Hippocampal formation (tissue), 2 donors: ENCODE measurements at places on chromosomes 16 and 17.

DNA sequence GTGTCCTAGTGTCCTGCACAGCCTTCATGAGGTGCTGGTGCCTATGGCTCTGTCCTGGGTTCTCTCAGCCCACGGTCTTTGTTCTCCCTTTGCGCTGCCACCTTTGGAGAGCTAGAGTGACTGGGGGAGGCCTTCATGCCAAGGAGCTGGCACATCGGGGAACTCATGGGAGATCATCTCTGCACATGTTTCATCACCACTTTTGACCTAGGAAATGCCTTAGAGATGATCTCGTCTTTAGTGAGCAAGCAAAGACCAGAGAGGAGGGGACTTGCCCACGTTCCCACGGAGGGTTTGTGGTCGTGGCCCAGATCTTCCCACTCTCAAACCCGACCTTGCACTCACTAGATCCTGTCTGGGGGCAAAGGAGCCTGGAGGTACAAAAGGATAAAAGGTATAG lies 23.5 kb downstream of the TBX4 start:
- DNase-seq, result no peak

DNA sequence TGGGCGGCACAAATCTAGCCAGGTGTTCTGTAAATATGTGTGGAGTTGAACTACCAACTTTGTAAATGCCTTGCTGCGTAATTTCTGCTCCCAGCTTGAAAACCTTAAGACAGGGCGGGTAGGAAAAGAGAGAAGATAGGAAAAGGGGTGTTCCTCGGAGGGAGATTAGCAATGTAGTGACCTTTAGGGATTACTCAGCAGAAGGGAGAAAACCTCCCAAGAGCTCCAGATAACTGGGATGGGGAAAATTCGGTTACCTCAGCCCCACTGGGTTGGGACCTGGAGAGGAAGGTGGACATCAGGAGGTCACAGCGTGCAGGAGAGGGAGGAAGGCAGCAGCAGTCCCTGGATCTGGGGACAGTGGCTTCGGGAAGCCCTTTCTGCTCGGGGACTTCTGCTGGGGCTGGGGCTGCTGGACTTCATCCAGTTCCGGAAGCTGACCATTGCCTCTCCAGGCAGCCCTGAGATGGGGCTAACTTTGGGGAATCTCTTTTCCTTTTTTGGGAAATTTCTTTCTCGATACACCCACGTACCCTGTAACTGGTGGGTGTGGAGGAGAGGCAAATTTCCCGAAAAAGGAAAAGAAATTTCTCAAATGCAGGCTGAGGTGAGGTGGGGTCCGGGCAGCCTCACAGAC lies 39.2 kb downstream of the MPRIP start:
- no peak for DNase-seq

DNA sequence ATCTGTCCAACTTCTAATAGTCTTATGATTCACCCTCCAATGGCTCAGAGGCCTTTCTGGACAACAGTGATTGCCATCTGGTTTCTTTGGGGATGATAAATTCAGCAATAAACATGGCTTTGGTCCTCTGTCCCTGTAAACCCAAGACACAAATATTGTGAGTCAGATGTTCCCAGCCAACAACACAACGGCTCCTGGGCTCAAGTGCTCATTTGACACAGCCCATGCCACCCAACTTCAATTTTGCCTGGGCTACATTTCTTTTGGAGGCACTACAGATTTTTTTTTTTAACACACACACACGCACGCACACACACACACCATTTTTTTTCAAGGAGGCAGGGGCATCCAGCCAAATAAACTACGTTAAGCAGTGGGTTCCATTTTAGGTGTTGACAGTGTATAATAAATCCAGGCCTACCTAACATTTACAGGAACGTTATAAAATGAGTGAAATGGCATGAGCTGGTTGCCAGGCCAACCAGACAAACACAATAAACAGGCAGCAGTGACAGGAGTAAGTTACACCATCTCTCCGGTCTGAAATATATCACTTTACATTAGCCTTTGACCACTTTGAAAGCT lies 939.9 kb upstream of the SOX9 start:
- no peak for DNase-seq

DNA sequence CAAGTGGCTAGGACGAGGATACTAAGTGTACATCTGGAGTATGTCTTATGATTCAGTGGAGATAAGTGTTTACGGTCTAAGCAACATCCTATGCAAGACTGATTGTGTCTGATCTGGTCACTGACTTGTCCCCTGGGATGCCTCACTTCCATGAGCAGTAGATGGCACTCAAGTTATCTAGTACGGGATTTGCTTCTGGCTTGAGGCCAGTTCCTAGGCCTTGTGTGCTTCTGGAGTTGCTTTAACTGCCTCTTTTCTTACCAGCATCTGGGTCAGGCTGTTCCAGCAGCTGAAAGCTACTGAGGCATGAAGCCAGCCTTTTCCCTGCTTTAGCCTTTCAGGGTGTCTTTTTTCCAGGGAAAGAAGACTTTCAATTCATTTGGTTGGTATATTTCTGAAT lies 23.0 kb downstream of the SUPT6H start:
- DNase-seq, result peak; percentile 87

DNA sequence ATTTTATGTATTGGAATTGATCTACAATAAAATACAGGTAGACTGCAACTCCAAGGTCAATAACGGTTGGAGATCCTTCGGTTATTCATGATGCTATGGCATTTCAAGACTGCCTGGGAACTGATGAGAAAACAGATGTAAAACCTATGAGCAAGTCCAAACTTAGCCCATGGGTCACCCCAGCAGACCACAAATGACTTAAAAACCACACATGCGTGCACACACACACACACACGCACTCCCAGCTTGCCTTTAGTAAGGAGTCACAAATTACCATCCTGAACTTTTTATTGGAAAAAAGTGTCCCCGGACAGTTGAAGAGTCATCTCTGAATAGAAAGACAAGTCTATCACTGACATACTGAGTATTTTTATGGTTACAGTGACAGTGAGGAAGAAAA lies 26.7 kb downstream of the TRIM25 start:
- no peak for DNase-seq

- DNase-seq, result no peak
Measured at GRCh38 chr17:62898239-62898864, 67.7 kb upstream of the TANC2 start.

DNA sequence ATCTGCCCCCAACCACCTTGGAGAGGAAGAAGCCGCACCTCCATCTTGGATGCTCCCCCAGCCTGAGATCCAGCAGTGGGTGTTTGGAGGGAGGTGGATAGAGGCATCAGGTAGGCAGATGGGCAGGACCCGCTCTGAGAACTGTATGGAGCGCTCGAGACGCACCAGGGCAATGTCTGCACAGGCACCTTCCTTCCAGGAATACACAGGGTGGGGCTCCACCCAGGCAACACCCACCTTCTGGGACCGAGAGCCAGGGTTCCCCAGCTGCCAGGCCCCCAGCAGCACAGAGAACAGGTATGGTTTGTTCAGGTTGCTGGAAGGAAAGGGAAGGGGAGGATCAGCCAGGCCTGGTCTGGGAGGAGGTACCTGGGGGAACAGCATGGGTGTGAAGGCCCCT lies 2.4 kb downstream of the PRSS22 start:
- DNase-seq, result no peak

DNA sequence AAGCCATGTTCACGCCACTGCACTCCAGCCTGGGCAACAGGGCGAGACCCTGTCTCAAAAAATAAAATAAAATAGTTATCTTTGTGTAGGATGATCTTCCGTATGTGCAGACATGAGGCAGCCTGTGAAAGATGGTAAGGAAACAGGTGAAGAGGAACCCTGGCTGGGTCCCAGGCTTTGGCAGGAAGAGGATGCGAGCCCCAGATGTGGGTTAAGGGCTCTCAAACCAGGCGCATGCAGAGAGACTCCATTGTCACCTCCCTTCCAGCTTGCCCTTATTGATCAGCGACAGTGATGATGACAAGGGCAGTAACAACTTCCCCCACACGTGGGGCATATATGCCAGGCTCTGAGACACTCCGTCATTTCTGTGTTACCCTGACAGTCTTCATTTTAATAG lies 106.8 kb downstream of the GNAO1 start:
- DNase-seq, result no peak

GRCh38 chr17:78912082-78912481 lies 9.1 kb upstream of the CEP295NL start:
- no peak for DNase-seq

GRCh38 chr17:32259586-32259985 lies 6.0 kb upstream of the RHBDL3 start:
- peak; percentile 33 for DNase-seq

- DNase-seq, result no peak
Measured at GRCh38 chr16:81296631-81297030, 18.1 kb upstream of the GAN start.

GRCh38 chr17:79543531-79543930 lies 67.3 kb downstream of the RBFOX3 start:
- DNase-seq, result no peak
